ENCODE measurements at places on chromosomes 11 and 22.

- peak; percentile 71 for DNase-seq
Observed at GRCh38 chr11:72684236-72684912, 10.2 kb upstream of the PDE2A start.

GRCh38 chr11:75538150-75538942, 12.6 kb upstream of the GDPD5 start:
- no peak for DNase-seq

DNA sequence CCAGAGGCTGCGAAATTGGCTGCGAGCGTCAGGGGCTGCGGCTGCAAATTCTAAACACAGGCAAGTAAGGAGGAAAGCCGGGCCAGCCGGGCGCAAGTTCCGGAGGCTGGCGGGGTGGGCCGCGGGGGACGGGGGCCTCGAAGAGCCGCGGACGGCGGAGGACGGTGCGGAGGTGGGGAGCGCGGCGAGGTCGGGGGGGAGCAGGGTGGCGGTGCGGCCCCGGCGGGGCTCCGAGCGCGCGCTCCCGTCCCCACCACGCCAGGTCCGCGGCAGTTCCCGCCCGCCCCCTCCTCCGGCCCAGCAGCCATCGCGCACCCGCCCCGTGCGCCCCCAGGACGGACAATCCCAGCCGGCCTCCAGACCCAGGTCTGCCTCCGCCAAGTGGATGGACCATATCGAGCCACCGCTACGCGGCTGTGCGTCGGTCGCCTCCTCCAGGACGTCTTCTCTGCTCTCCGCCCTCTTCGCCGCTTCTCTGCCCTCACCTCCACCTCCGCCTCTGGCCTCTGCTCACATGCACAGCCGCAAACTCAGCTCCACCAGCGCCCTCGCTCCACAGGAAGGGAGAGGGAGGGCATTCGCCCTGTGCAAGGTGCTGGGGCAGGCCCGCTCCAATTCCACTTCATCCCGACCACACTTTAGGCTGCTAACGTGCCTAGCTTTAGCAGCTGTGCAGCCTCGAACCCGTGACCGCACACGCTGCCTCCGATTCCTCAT, 7.2 kb downstream of the ELFN2 start:
- peak; percentile 47 for DNase-seq

GRCh38 chr11:62444236-62444833, 25.5 kb downstream of the SCGB1A1 start:
- peak; percentile 58 for DNase-seq

DNA sequence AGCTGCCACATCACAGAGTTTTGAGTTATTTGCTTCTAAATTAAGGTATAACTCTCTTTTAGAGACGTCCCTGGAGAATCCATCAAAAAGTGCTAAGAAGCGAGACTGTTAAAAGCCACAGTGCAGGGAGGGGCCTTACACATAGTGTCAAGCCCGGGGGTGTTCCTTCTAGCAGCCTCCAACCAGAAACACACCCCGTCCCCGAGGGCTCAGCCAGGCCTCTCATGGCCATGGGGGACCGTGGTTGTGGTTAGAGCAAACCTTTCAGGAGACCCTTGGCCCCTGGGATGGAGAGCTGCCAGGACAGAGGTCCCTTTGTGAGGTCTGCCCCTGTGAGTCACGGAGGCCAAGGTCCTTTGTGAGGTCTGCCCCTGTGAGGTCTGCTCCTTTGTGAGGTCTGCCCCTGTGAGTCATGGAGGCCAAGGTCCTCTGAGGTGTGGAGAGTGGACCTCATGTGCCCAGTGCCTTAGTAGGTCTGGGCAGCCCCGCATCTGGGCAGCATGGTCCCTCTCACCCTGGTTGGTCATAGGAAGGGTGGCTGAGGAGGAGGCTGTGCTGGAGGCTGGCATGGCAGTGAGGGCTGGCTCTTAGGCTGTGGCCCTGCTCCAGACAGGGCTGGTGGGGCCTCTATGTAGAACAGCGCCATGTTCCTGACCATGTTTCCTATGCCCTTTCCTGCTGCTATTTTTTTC, 5.4 kb downstream of the GNAZ start:
- DNase-seq: no peak

DNA sequence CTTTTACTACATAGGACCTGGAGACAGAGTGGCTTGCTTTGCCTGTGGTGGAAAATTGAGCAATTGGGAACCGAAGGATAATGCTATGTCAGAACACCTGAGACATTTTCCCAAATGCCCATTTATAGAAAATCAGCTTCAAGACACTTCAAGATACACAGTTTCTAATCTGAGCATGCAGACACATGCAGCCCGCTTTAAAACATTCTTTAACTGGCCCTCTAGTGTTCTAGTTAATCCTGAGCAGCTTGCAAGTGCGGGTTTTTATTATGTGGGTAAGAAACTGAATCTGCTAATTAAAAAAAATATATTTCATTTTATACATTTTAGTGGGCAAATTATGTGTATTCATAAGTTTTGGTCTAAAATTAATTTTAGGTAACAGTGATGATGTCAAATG, 7.8 kb downstream of the BIRC3 start:
- DNase-seq: no peak

DNA sequence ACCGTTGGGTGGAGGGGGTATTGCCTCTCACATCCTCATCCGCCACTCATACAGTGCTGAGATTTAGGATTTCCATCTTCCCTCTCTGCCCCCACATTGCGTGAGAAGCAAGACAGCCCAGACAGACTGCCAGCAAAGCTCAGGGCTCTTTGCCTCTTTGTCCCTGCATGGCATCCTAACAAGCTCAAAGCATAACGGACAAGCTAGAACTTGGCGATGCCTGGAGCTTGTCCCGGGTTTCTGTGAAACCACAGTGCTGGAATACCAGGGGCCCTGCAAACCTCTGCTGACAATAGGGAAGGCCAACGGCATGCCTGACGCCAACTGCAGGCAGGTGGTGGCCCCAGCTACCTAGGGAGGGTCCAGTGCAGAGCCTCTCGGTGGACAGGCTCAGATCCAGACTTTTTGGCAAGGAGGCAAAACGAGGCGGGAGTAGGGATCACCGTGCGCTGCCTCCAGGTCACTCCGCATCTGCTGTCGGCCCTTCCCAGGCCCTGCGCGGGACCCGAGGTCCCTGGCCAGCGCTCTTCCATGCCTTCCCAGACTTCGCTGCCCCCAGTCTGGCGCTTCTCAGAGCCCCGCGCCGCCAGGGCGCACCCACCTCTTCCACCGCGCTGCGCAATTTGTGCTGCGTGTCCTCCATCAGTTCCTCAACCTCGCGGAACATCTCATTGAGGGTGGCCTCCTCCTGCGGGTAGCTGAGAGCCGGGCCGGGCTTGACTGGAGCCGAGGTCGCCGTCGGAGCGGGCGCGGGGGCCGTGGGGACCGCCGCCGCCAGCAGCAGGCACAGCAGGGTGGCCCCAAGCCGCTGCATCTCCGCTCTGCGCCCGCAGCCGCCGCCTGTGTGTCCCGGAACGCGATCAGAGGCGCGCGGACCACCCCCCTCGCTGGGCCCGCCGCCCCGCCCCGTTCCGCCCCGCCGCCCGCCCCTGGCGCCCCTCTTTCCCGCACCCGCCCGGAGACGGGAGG, at the start of gene DKK3:
TSS of gene DKK3 (minus strand) at position 858 of the 969 bp plus-strand sequence. CDS start at position 814, 44 bp downstream.
- peak; percentile 6 for DNase-seq

DNA sequence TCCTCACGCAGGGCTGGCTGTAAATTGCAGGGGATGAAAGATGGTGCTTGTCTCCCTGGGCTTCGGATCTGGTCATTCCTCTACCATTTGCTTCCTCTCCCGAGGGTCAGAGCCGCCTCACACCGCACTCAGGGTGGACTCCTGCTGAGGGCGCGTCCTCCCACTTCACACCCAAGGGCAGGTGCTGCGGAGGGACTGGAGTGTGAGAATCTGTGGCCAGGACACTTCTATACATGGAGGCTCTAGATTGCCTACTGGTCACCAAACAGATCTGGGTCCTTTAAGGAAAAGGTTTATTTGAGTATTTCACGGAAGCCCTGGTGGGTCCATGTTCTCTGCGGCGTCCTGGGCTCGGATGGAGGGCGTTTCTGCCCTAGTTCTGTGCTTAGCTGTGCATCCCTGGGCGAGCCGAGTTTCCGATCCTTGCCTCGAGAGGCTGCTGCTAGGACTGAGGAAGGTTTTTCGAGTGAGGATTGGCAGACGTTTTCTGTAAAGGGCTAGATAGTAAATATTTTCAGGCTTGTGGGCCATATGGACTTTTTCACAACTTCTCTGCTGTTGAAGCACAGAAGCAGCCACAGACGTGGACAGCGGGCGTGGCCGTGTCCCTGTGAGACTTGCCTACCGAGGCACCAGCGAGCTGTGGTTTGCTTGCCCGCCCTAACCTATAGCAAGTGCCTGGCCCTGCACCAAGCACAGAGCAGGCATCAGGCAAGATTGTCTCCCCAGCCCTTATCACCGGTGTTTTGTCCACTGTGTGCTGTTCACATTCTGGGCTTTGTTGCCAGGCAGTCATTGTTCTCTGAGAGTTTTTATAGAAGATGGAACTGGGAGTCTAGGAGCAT, 279.0 kb downstream of the TBC1D22A start:
- DNase-seq: no peak

GRCh38 chr11:121535129-121535796, 82.5 kb upstream of the SORL1-AS1 start:
- no peak for DNase-seq

- DNase-seq: peak; percentile 24
Observed at GRCh38 chr11:112219476-112220232, 6.6 kb upstream of the PTS start.

GRCh38 chr22:36374603-36375024, 13.2 kb downstream of the MYH9 start:
- peak; percentile 81 for DNase-seq

DNA sequence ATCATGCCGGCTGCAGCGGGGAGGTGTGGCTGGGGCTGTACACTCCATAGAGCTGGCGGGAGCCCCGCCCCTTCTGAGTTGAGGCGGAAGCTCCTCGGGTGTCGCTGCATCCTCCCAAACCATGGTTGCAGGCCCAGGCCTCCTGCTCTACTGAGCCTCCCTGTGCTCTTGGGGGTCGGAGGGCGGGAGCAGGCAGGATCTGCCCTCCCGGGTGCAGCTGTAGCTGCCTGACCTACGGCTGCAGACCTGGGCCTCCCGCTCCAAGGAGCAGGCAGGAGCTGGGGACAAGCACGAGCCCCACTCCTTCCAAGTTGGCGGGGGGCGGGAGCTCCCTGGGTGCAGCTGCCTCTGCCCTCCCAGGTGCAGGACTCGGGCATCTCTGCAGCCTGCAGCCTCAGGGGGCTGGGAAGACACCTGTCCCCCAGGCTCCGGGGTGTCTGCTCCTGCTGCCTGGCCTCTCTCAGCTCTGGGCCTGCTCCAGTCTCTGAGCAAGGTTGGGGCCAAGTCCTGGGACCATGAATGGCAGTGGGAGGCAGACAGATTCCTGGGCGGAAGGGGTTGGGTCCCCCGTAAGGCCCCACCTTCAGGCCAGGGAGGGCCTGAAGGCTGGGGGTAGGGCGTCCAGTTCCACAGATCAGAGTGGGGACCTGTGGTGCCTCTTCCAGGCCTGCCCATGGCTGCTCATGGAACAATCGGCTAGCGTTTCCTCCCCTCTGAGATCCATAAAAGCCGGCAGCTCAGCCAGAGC, 46.4 kb upstream of the SC5D start:
- DNase-seq: no peak

DNA sequence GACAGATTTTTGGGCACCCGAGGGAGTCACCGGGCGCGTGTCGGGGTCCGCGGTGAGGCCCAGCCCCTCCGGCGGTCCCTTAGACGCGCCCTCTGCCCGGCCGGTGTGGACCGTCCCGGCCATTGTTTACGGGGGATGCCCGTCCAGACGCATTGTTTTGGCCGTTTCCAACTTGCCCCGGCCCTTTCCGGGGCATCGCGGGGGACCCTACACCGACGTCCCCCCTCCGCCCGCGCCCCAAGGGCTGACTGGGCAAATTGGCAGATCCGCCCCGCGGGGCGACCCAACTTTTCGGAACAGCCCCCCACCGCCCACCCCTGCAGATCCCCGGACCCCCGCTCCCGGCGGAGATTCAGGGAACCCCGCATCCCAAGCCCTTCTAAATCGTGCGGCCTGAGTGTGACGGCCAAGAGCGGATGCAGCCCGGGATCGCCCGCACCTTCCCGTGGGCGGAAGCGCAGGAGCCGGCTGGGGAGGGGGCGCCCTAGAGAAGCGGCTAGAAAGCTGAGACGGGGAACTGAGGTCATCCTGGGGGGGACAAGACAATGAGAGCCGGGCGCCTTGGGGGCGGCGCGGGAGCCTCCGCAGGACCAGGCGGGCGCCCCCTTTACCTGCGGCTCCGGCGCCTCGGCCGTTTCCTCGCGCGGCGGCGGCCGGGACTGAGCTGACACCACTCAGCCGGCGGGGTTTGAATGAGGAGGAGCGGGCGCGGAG, 17.1 kb upstream of the CCT8L2 start:
- no peak for DNase-seq

GRCh38 chr22:29369460-29369859, 18.9 kb downstream of the AP1B1 start:
- no peak for DNase-seq

GRCh38 chr22:25407226-25407858, 157.1 kb upstream of the GRK3 start:
- DNase-seq: no peak

GRCh38 chr11:129248618-129249017, 56.5 kb upstream of the ARHGAP32 start:
- no peak for DNase-seq

DNA sequence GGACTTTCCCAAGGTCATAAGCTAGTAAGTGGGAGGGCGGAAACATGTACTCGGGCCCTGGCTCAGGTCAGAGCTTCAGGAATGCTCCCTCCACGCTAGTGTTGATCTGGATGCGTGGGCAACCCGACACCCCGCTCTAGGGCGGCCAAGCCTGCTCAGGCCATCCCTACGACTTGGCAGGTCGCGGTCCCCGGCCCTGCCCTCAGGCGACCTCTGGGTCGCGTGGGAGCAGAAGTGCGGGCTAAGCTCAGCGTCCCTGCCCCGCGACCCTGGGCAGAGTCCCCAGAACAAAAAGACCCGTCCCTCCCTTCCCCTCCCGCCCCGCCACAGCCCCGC, 781 bp upstream of the TEF start:
- no peak for DNase-seq
